SK-N-MC (cell line): ENCODE measurements at places on chromosomes 5 and 9.

GRCh38 chr5:14953075-14953607, 81.6 kb upstream of the ANKH start:
- DNase-seq = no peak

DNA sequence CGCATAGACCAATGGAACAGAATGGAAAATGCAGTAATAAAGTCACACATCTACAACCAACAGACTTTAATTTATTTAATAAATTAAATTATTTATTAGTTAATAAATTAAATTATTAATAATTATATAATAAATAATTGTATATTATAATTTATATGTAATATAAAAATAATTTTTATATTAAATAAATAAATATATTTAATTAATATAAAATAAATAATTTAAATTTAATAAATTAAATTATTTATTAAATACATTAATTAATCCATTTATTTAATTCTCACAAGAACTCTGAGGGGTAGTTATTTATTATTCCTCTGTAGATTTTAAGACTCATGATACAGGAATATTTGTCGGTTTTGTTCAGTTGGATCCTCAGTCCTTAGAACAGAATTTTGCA, 176.1 kb upstream of the ADAMTS19 start:
- no peak for DNase-seq

GRCh38 chr5:65394087-65394486, 87.6 kb downstream of the ADAMTS6 start:
- DNase-seq = no peak

DNA sequence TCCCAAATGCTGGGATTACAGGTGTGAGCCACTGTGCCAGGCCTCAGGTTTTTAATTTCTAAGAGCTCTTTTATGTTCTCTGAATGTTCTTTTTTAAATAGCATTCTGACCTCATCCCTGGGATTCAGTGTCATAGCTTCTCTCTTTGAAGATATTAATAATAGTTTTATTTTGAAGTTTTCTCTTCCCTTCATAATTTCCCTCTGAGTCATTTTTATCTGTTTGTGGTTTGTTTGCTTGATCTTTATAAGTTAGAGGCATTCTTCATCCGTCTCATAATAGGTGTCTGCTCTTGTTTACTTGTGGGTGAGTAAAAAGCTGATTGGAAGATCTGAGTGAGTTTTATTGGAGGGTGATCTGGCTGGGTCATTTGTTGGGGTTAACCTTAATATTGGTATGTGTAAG, 12.5 kb upstream of the MAMDC2 start:
- no peak for DNase-seq

DNA sequence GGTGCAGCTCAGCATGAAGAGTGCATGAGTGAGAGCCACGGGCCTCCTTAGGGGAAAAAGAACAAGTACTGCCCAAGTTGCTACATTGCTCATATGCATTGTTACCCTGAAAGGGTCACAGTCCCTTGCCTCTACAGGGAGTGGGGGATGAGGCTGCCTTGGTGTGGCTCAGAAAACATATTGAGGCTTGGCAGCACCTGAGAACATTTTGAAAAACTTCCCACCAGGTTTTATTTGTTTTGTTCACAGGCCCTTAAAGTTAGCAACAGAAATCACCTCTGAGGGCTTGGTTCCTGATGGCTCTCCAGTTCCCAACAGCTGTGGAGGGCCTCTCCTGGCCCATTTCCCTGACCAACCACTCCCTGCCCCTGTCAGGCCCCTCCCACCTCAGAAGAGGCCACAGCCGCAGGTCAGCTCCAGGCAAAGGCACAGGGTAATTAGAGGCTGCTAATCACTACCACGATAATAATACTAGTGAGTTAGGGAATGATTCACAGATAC, 90.7 kb upstream of the ADRA1B start:
- DNase-seq = no peak

- DNase-seq = no peak
These were observed 41.9 kb downstream of the GLRX start for GRCh38 chr5:95780597-95780996.

- DNase-seq = no peak
These were observed 77.9 kb upstream of the PIK3R1 start for GRCh38 chr5:68137511-68138140.

GRCh38 chr5:61823781-61824180, 482.2 kb upstream of the KIF2A start:
- no peak for DNase-seq

- peak; percentile 64 for DNase-seq
These were observed 1227.2 kb upstream of the WWC1 start for GRCh38 chr5:167064198-167064776.

DNA sequence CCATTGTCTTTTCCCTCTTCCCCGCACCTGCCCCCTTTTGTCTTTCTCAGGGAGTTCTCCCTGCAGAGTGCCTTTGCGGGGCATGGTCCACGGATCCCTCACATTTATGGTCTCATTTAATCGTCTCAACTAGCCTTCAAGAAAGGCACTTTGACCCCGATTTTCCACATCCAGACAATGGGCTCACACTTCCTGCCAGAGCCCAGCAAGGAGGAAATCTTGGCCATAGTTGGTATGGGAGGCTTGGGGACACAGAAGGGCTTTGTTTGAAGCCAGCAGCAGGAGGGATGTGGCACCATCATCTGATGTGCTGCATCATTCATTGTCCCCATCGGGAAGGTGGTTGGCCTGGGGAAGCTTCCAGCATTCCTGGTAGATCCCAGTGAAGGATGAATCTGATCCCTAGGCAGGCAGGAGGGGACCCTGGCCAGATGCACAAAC, 24.9 kb downstream of the GSN start:
- DNase-seq = no peak

DNA sequence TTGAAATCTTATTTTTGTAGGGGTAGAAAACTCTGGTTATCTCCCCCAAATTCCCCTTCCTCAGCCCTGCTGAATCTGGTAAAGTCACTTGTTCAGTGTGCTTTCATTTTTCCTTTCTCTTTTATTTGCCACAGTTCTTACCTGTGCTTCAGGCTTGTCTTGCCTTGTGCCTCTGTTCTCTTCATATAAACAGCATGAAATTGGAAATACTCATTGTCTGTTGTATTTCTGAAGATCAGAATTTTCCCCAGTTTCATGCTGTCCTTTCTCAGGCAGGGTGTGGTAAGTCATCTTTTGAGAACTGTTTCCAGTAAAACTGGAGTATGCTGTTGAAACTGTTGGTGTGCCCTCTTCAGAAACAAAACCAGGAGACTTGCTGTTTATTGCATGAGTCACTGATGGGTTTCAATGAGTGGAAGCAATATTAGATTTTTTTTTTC, 7.0 kb downstream of the PAM start:
- DNase-seq = no peak

GRCh38 chr9:99092643-99093491, 12.0 kb upstream of the TGFBR1 start:
- no peak for DNase-seq

DNA sequence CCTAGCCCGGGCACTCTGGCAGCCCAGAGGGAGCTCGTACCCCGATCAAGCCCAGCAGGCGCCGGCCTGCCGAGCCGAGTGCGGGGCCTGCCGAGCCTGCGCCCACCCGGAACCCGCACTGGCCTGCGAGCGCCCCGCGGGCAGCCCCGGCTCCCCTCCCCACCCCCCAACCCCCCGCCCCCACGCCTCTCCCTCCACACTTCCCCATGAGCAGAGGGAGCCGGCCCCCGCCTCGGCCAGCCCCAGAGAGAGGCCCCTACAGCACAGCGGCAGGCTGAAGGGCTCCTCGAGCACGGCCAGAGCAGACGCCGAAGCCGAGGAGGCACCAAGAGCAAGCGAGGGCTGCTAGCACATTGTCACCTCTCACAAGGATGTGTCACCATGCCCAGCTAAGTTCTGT, 36.2 kb upstream of the CCDC180 start:
- DNase-seq = no peak

DNA sequence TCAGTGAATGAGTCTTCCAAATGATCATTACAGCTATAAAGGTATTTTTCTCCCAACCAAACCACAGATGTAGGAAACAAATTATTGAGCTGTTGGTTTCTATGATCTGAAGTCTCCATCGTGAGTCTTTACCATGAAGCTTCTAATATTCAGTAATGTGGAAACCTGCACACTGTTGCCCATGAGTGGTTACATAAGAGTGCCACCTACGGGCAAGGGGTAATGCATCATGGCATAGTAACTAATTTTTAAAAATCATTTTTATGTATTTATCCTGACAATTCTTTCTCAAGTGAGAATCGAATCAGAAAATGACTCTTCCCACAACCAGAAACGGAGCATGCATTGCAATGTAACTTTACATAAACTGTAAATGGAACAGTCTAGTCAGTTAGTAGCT, 282.5 kb upstream of the SMARCA2 start:
- no peak for DNase-seq

DNA sequence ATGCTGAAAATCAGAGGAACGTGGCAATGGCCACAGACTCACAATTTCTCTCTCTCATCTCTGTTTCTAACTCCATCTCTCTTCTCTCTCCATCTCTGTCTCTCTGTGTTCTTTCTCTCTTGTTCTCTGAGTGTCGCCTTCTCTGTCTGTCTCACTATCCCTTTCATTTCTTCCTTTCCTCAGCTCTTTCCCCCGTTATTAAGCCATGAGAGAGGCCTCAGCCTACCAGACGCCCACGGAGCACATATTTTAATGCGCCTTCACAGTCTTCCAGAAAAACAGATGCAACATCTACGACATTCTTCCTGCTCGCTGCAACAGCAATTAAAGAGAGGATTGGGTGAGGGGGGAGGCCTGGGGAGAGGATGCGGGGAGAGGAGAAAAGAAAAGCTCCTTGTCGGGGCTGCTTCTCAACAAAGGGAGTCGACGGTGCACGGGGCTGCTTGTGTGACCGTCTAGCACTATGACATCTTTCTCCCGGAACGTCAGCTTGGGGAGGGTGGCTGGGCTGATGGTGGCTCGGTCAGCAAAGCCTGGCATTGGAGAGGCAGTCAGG, 37.7 kb upstream of the NEURL1B start:
- DNase-seq = no peak

DNA sequence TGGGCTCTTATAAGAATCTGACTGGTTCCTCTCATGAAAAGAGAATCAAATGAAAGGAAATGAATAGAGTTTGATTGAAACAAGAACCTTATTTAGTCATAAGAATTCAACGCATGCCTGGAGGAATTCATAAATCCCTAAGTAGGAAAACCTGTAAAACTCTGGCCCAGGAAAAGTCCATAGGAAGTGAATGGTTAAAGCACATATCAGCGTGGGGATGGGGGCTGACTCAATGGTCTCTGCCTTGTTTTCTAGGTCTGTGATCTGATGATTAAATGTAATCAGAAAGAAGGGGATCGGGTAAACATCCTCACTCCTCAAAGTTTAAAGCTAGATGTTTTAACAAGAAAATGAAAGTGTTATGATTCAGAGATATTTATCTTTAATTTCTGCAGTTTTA, 759.4 kb upstream of the C9orf72 start:
- DNase-seq = no peak

DNA sequence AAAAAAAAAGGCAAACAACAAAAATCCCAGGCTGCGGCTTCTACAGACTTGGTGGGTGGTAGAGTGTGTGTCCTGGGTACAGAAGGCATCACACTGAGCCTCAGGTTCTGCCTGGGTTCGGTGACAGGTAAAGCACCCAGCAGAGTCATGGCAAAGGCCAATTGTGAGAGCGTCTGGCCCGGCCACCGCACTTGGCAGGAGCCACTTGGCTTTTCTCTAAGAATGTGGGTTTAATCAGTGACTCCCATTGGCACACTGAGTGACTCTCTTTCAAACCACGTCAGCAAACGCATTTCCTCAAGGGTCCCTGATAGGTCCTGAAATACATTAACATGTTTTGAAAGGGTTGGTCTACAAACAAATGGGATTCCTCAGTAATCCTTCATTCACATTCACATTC, 17.0 kb downstream of the COL23A1 start:
- no peak for DNase-seq

DNA sequence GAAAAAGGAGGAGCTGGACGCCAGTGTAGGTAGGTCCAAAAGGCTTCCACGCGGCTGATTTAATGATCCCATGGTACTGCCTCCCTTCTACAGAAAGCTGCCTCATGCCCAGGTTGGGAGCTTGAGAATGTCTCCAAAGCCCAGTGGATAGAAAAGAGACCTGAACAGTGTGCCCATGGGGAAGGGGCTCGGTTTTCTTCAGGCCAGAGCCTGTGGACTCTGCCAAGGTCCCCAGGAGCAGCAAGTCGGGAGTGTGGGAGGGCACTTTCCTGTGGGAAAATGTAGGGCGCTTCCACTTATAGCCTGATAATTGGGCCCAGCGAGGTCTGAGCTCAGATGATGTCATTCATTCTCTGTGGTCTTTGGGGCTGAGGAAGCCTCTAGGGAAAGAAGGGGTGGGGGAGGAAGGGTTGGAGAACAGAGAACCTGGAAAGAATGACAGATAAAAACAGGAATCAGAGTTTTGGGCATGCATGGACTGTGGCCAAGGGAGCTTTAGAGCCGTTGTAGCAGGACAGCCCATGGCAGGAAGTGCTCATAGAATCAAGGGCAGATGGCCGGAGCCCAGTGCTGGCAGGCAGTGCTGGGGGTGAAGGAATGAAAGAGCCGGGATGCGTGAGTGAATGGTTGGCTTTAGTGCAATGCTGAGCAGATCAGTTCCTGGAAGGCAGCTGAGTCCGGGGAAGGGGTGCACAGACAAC, 42.5 kb upstream of the SH3PXD2B start:
- no peak for DNase-seq

DNA sequence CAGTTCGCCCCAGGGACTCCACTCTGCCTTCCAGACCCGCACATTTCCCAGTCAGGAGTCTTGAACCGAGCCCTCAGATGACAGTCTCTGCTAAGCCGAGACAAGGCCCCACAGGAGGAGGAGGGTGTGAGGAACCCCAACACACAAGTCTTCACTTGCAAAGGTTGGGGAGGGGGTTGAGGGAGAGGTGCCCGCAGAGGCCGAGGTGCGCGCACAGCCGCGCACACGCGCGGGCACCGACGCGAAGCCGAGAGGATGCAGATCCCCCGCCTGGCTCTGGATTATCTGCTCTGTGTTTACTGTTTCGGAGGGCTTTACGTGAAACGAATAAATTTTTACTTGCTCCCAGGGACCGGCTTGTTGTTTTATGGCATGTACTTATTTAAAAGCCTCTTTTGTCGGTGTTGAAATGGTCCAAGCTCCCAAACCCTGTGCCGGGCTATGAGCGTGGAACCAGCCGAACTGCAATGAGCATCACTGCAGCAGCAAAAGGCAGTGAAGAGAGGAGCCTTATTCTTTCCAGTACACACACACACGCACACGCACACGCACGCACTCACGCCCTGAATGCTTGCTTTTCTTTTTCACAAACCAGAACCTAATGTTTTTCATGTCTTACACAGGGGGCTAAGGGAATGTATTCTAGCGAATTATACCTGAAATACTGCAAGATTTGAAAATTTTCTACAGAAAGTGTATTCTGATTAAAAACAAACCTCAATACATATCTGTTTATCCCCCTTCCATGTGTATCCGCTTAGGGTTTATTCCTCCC, 297.7 kb downstream of the PARP8 start:
- DNase-seq = no peak

GRCh38 chr5:16366491-16366890, 99.1 kb downstream of the ZNF622 start:
- DNase-seq = no peak

DNA sequence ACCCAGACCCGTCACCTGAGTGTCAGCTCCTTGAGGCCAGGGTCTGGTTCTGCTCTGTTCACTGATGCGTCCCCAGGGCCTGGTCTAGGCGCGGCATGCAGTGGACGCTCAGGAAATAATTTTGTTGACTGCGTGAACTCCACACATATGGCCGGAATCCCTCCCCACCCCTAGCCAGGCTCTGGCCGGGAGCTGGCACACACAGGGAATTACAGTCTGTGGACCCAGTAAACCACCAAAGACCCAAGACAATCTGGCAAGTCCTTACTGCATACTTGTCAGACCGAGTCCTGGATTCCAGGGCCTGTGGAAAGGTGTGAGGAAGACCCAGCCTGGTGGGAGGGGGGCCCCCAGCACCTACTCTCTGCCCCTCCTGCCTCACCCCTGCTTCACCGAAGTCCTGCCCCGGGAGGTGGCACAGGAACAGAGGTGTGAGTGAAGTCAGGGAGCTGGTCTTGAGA, 113.0 kb upstream of the IER5L start:
- no peak for DNase-seq
